ENCODE measurements at places on chromosomes 2 and 18. TPM values are rescaled to one million over a fixed set of nuclear protein-coding genes. Genes with fewer than 3 reads are reported as not detected.

GRCh38 chr2:177419274-177419673 is 26.7 kb downstream of the AGPS start:
- no peak for DNase-seq

- DNase-seq, result no peak
These were observed 825 bp downstream of the GRB14 start for GRCh38 chr2:164620457-164620856.

MCFD2 gene
- total RNA-seq, result 211 TPM

DNA sequence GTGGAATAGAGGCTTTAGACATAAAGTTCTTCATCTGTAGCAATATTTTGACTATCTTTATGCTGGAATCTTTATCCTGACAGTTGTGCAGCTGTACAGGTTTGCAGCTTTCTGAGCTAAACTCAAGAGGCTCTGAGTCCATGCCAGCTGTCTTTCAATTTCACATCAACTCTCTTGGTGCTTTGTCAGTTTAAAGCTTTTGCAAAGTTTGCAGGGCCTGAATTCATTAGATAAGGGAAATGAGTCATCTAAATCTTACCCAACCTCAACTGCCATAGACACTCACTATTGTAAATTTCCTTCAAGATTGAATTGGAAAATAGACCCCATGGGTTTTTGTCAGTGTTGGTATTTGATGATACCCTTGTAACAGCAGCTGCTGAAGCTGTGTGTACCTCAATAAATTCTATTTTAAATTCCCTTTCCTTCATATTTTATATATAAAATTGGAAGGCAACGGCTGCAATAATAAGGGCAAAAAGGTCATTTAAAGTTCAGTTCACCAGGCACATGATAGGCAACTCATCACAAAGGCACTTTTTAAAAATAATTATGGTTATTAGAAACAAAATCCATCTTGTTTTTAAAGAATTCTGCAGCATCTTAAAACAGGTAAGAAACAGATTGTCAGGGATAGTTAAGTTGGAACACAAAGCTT is 169.9 kb upstream of the SLC39A10 start:
- DNase-seq, result no peak

SNORC gene
- total RNA-seq, result 0.84 TPM

Data from dermis blood vessel endothelial cell (primary cell).